ENCODE measurements at places on chromosomes 3 and 15. TPM values are rescaled to one million over a fixed set of nuclear protein-coding genes. Genes with fewer than 3 reads are reported as not detected.

The FBXO40 gene
- not detected for total RNA-seq

DNA sequence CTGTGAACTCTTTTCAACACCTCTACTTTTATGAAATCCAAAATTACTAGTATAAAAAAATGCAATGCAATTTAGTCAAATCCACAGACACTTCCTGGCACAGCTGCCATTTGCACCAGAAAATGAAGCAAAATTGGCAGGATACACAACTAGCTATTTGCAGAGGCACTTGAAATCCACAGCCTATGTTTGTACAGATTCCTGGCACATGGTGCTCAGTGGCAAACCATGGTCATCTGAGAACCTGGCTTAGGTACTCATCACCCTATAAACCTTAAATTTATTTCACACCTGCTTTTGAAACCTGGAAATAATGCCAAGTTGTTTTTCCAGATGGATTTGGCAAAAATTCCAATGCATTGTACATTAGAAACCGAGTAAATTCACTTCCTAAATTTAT lies 20.2 kb upstream of the PPM1L start:
- H3K27me3 ChIP-seq, result no peaks in the 10 kb centered on the region
- no peak overlapping the region for H3K4me3 ChIP-seq
- H3K4me1 ChIP-seq, result peaks cover 2% of the 10 kb centered on the region
- no peak for DNase-seq
- H3K36me3 ChIP-seq, result no peaks in the 10 kb centered on the region
- no peak overlapping the region for H3K27ac ChIP-seq

- H3K36me3 ChIP-seq, result no peaks in the 10 kb centered on the region
- H3K4me1 ChIP-seq, result peaks cover 15% of the 10 kb centered on the region
- no peak for DNase-seq
- H3K4me3 ChIP-seq, result no peak overlapping the region
These were observed 417.7 kb downstream of the LPP start for GRCh38 chr3:188571531-188572095.

The OSTN gene
- 2.0 TPM for total RNA-seq

DNA sequence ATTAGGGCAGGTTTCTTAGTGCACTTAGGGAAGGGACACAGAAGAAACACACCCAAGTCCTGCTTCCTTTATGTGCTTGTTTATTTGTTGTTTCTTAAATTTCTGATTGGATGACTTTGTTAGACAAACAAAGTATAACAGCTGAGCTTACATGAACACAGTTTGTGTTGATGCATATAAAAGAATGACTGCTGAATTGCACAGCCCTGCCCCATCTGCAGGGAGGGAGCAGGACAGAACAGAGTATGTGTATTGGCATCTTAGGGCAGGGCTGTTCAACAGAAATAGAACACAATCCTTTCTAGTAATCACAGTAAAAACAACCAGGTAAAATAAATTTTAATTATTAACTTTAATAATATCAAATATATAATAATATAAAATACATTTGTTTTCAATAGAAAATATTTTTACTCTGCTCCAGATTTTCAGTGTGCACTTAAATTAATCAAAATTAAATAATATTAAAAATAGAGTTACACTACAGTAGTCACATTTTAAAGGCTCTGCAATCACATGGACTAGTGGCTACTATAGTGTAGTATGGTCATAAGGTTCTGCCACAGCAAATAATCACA lies 198.4 kb downstream of the ZNF621 start:
- H3K36me3 ChIP-seq, result no peaks in the 10 kb centered on the region
- no peak for DNase-seq
- H3K27ac ChIP-seq, result no peak overlapping the region
- H3K4me3 ChIP-seq, result no peak overlapping the region
- no peaks in the 10 kb centered on the region for H3K4me1 ChIP-seq

- H3K36me3 ChIP-seq, result no peaks in the 10 kb centered on the region
- peak within 1 kb of the TSS; percentile 79 for H3K4me3 ChIP-seq
- no peaks in the 10 kb centered on the region for H3K4me1 ChIP-seq
- H3K27me3 ChIP-seq, result no peaks in the 10 kb centered on the region
- peak; percentile 55 for DNase-seq
These were observed at the start of gene UNC13C for GRCh38 chr15:53978253-53978906. Gene UNC13C (plus strand): TSS chr15:53978441. CDS start chr15:54012904, 34,463 bp downstream.

GRCh38 chr3:124584552-124585391 lies 145.5 kb upstream of the UMPS start:
- peak overlapping the region; percentile 37 for H3K4me3 ChIP-seq
- no peaks in the 10 kb centered on the region for H3K27me3 ChIP-seq
- H3K4me1 ChIP-seq, result peaks cover 2% of the 10 kb centered on the region

- H3K27ac ChIP-seq, result no peak overlapping the region
- no peak overlapping the region for H3K4me3 ChIP-seq
- H3K36me3 ChIP-seq, result no peaks in the 10 kb centered on the region
- no peaks in the 10 kb centered on the region for H3K27me3 ChIP-seq
These were observed 74.8 kb downstream of the ABHD5 start for GRCh38 chr3:43765521-43765971.

DNA sequence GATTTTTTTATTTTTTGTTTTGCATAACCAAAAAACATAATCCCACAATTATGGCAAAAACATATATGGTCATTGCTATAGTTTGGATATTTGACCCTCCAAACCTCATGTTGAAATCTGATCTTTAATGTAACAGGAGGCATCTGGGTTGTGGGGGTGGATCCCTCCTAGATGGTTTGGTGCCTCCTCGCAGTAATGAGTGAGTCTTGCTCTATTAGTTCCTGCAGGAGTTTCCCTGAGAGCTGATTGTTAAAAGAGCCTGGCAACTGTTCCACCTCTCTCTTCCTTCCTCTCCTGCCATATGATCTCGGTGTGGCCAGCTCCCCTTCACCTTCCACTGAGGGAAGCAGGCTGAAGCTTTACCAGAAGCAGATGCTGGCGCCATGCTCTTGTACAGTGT lies 33.2 kb upstream of the TRIM59 start:
- H3K36me3 ChIP-seq, result no peaks in the 10 kb centered on the region
- H3K27me3 ChIP-seq, result no peaks in the 10 kb centered on the region
- no peak overlapping the region for H3K27ac ChIP-seq
- DNase-seq, result no peak
- H3K4me3 ChIP-seq, result no peak overlapping the region
- H3K4me1 ChIP-seq, result no peaks in the 10 kb centered on the region

The SI gene
- total RNA-seq, result not detected

DNA sequence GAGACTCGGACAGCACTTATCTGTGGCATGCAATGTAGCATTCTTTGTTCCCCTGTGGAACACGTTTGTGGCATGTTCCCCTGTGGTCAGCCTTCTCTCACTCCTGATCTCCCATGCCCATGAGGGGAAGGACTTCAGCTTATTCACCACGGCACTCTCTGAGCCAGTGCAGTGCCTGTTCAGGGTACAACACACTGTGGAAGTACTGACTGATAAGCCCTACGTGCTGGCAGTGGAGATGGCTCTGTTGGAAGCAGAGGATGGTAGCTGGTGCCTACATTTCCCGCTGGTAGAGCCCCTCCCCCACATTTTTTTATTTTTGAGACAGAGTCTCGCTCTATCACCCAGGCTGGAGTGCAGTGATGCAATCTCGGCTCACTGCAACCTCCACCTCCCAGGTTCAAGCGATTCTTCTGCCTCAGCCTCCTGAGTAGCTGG lies 43.5 kb upstream of the ETV5 start:
- H3K4me1 ChIP-seq, result no peaks in the 10 kb centered on the region
- DNase-seq, result no peak
- H3K27ac ChIP-seq, result no peak overlapping the region
- H3K27me3 ChIP-seq, result no peaks in the 10 kb centered on the region
- H3K36me3 ChIP-seq, result peaks cover 4% of the 10 kb centered on the region

The TUBGCP4 gene
- 14.6 TPM for total RNA-seq

GRCh38 chr15:48722764-48723661 lies 77.5 kb upstream of the FBN1 start:
- no peak for DNase-seq
- H3K4me1 ChIP-seq, result no peaks in the 10 kb centered on the region
- H3K27ac ChIP-seq, result no peak overlapping the region

- no peak overlapping the region for H3K27ac ChIP-seq
- H3K4me3 ChIP-seq, result no peak overlapping the region
- no peak for DNase-seq
- no peaks in the 10 kb centered on the region for H3K27me3 ChIP-seq
These were observed 9.3 kb upstream of the ST8SIA2 start for GRCh38 chr15:92384381-92384780.

DNA sequence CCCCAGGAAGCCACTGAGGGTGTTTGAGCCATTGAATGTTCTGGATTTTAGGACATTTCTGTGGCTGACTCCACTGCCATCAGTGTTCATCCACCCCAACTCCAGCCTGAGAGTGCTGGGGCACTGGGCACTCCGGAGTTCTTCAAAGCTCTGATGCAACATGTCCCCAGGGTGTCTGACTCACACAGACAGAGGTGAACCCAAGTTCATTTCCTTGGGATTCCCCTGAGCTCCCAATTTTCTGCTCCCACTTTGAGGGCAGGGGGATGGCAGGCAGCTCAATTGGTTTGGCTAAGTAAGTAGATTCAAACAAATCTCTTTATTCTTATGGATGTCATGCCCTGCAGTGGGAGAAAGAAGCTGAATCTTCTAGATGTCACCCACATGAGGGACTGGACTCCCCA lies 2.2 kb downstream of the STRA6 start:
- no peaks in the 10 kb centered on the region for H3K27me3 ChIP-seq
- no peaks in the 10 kb centered on the region for H3K4me1 ChIP-seq
- H3K27ac ChIP-seq, result no peak overlapping the region
- DNase-seq, result peak; percentile 83

GRCh38 chr15:72749700-72750099 lies 33.9 kb downstream of the ADPGK start:
- H3K27ac ChIP-seq, result no peak overlapping the region
- H3K27me3 ChIP-seq, result no peaks in the 10 kb centered on the region
- no peak overlapping the region for H3K4me3 ChIP-seq
- no peak for DNase-seq

DNA sequence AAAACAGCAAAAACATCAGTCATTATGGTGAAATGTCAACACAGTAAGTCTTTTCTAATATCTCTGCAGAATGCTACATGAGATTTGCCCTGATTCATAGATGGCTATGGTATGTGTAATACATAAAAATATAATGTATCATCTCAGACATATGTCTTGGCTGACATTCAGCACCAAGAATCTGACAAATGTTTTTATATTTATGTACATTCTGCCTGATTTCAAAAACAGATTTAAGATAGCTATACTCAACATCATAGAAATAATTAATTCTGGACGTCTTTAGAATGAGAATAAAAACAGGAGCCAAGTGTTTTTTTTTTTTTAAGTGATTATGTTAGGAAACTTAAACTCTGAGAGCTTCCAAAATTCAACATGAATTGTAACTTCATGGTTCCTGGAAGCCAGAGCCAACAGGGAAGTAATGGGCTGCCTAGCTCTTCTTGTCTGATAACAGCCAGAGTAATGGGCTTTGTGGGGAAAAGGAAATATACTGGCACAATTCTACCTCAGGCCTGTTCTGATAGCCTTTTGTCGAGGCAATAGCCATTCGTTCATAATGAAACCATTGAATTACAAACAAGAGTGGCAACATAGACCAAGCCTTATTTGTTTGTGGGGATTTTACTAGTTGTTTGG lies 184.4 kb downstream of the VGLL4 start:
- H3K27me3 ChIP-seq, result no peaks in the 10 kb centered on the region
- DNase-seq, result no peak
- no peak overlapping the region for H3K27ac ChIP-seq
- H3K4me1 ChIP-seq, result peaks cover 3% of the 10 kb centered on the region
- H3K4me3 ChIP-seq, result no peak overlapping the region
- H3K36me3 ChIP-seq, result peaks cover 2% of the 10 kb centered on the region

The OR5K2 gene
- not detected for total RNA-seq

The LRRC31 gene
- not detected for total RNA-seq

- H3K27me3 ChIP-seq, result no peaks in the 10 kb centered on the region
- H3K36me3 ChIP-seq, result no peaks in the 10 kb centered on the region
- H3K27ac ChIP-seq, result no peak overlapping the region
- no peaks in the 10 kb centered on the region for H3K4me1 ChIP-seq
These were observed 279.4 kb upstream of the ARL6 start for GRCh38 chr3:97485206-97485605.

The PPP1R14D gene
- total RNA-seq, result not detected

GRCh38 chr3:9745521-9745920 lies 4.2 kb upstream of the OGG1 start:
- no peaks in the 10 kb centered on the region for H3K27me3 ChIP-seq
- no peak for DNase-seq
- peaks cover 24% of the 10 kb centered on the region for H3K36me3 ChIP-seq
- H3K4me1 ChIP-seq, result no peaks in the 10 kb centered on the region
- no peak overlapping the region for H3K4me3 ChIP-seq

GRCh38 chr15:58880320-58880719 lies 53.2 kb downstream of the SLTM start:
- H3K27ac ChIP-seq, result no peak overlapping the region
- H3K4me1 ChIP-seq, result no peaks in the 10 kb centered on the region
- peaks cover 4% of the 10 kb centered on the region for H3K36me3 ChIP-seq

DNA sequence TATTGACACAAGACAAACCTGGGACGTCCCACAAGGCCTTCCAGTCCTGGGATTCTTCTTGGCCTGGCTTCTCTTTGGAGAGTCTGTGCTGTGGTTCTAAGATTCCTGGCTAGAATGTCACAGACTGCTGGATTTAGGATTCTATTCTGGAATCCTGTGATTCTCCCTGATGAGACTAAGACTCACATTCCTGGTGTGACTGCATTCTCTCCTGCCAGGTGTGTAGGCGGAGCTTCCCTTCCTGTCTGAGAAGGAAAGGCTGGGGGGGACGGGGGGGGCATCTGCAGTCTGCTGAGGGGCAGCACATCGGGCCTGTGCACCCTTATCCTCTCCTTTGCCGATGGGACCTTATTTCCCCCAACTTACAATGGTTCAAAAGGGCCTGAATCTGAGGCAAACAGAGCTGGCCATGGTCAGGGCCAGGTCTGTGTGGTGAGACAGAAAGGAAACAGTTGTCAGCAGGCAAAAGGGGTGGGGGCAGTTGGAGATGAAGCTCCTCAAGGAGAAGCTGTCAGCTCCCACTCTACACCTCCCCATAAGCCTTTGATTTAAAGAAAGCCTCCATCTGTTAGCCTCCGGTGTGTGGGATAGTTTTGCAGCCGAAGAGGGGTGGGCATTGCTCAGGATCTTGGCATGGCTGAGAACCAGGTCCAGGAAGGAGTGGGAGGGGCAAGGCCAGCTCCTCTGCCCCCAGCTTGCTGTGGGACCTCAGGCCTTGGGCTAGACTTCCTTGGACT lies 30.9 kb downstream of the VIPR1 start:
- no peaks in the 10 kb centered on the region for H3K27me3 ChIP-seq
- no peak overlapping the region for H3K4me3 ChIP-seq
- no peaks in the 10 kb centered on the region for H3K4me1 ChIP-seq
- DNase-seq, result no peak

The ANKRD34C gene
- 0.42 TPM for total RNA-seq

DNA sequence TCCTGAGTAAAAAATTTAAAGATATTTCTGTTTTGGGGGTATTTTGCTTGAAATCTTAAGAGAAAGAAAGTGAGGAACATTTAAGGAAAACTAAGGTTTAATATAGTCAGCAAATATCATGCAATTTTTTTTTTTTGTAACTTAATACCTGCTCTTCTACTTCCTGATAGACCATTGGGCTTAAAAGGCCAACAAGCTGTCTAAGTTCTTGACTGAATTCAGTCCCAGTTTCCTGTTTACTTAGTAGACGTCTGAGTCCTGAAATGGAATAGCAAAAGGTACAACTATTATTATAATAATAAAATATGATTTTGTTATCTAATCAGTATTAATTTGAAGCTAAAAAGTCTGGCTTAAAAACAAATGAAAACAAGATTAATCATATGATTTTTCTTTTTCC lies 37.9 kb downstream of the IQCB1 start:
- no peak overlapping the region for H3K4me3 ChIP-seq
- H3K36me3 ChIP-seq, result no peaks in the 10 kb centered on the region
- DNase-seq, result no peak
- no peak overlapping the region for H3K27ac ChIP-seq
- H3K27me3 ChIP-seq, result no peaks in the 10 kb centered on the region

The PKM gene
- 588 TPM for total RNA-seq
